ENCODE measurements at places on chromosomes 16 and 17.
A peak's percentile ranks its signal among the peaks of the same experiment; 100 is the strongest.

DNA sequence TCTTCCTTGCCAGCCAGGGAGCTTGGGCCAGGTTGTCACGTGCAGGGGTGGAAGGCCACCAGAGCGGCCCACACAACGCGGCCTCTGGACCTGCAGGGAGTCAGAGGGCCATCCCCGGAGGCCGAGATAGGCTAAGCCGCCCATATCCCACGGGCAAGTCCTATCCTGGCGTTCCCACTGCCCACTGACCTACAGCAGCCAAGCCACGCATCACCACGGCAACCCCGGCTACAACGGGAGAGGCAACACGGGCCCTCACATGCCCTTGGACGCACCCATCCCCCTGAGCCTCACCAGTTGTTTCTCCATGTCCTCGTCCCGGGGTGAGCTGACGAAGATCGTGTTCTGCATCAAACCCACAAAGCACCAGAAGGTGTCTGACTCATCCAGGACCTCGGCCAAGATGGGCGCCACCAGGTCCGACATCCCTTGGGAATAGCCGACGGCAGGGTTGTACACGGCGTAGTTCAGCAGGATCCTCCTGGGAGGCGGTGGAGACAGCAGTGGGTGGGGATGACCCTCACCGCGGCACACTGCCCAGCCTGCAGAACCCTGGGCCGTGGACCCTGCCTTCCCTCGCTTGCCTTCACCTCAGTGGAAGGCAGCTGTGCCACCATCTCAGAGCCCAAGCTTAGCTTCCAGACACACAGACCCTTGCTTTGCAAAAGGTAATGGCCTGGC is 88.2 kb downstream of the TBC1D16 start:
- DNase-seq = no peak

GRCh38 chr17:59800530-59800942 is 92.2 kb downstream of the TUBD1 start:
- peak; percentile 29 for DNase-seq

DNA sequence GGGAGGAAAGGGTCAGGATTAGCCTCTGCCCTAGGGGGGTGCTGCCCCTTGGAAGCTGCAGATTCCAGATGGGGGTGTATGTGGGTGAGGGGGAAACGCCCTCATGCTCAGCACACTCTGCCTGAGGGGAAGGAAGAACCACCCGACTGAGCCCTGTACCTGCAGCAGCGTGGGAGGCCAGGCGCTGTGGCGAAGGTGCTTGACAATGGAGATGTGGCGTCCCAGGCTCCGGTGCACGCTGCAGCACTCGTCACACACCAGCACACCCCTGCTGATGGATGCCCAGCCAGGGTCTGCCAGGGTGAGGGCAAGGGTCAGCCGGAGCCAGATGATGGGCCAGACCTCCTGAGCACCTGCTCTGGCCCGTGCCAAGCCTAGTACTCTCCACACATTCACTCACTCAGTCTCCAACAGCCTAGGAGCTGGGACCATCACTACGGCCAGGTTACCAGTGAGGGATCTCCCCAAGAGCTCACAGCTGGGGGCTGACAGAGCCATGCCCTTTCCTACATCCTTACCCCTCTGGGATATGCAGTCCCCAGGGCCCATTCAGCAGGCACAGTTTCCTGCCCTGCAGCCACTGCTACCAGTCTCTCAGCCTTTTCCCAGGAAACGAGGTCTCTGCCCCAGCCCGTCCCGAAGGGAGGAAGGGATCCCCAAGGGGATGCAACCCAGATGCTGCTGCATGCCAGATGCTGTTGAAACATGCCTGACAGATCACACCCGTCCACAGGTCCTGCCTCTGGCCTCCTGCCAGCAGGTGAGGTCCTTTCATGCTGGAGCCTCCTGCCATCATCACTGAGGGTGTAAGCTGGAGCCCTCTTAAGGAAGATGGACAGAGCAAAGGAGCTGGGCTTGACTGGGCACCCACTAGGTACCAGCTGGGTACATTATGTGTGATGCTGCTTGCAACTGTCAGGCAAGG is 5.9 kb downstream of the GIT1 start:
- DNase-seq = no peak

DNA sequence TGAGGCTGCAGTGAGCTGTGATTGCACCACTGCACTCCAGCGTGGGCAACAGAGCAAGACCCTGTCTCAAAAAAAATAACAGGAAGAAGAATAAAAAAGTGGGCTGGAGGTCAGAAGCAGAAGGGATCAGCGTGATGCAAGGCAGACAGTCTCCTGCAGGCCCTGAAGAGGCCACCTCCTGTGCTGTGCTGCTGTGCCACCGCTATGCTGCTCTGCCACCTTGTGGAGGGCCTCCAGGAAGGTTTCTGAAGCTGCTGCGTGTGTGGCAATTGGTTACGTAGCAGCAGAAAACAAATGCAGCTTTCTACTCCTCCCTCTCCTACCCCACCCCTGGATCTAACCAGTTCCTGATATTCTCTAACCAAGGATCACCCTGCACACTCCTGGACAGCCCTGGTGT is 815.5 kb downstream of the KCNJ18 start:
- peak; percentile 45 for DNase-seq

DNA sequence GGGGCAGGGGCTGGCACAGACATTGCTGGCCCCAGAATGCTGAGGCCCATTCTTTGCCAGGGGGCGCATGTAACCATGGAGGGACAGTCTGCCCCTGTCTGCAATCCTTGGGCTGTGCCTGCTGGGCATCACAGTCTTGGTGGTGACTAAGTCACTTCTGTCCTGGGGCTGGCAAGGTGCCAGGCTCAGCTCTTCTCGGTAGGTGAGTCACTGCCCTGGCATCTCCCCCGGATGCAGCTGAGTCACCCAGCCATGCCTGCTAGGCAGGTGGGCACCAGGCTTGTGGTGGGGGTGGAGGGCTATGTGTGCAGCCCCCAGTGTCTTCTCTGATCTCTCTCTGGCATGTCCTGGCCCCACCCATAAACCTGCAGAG is 5.6 kb downstream of the RARA start:
- peak; percentile 97 for DNase-seq
